ENCODE measurements at places on chromosomes 12 and 14. TPM values are rescaled to one million over a fixed set of nuclear protein-coding genes. Genes with fewer than 3 reads are reported as not detected.

The POTEM gene
- total RNA-seq, result not detected

GRCh38 chr12:49355913-49356312, 9.2 kb downstream of the DNAJC22 start:
- peaks cover 5% of the 10 kb centered on the region for H3K4me1 ChIP-seq
- DNase-seq, result no peak
- no peak overlapping the region for H3K27ac ChIP-seq
- H3K36me3 ChIP-seq, result no peaks in the 10 kb centered on the region
- no peak overlapping the region for H3K4me3 ChIP-seq
- H3K27me3 ChIP-seq, result peaks cover 21% of the 10 kb centered on the region

The NYNRIN gene
- 0.02 TPM for total RNA-seq

GRCh38 chr12:12474471-12474928, 88.2 kb downstream of the DUSP16 start:
- peak; percentile 73 for DNase-seq
- peaks cover 79% of the 10 kb centered on the region for H3K4me1 ChIP-seq
- H3K4me3 ChIP-seq, result peak overlapping the region; percentile 63
- H3K27me3 ChIP-seq, result no peaks in the 10 kb centered on the region
- peaks cover 79% of the 10 kb centered on the region for H3K36me3 ChIP-seq
- peak overlapping the region; percentile 99 for H3K27ac ChIP-seq
